CD4-positive, CD25-positive, alpha-beta regulatory T cell (primary cell): ENCODE measurements at places on chromosomes 6 and 20.
A peak's percentile ranks its signal among the peaks of the same experiment; 100 is the strongest.

GRCh38 chr6:118709859-118710350, 58.5 kb upstream of the CEP85L start:
- DNase-seq = peak; percentile 84

GRCh38 chr20:23320317-23320716, 30.3 kb upstream of the NXT1 start:
- no peak for DNase-seq

- DNase-seq = no peak
Measured at GRCh38 chr20:12458241-12458640, 540.5 kb downstream of the BTBD3 start.

- DNase-seq = no peak
Measured at GRCh38 chr20:22312744-22313346, 271.5 kb downstream of the FOXA2 start.

DNA sequence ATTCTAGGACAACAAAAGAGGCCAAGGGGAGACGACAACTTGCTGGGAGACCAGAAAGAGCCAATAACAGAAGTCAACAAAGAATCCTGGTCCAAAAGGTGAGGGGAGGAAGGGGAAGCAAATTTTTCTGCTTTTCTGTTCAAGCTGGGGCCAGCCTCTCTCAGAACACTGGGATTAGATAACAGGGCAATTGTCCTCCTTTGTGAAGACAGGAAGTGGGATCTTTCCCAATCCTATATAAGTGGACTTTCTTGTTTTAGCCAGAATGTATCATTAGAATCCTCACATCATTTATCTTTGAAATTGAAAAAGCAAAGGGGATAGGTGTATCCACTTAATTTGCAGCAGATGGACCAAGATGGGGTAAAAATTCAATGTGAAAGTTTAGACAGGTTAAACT, 101.2 kb upstream of the COL21A1 start:
- DNase-seq = no peak

DNA sequence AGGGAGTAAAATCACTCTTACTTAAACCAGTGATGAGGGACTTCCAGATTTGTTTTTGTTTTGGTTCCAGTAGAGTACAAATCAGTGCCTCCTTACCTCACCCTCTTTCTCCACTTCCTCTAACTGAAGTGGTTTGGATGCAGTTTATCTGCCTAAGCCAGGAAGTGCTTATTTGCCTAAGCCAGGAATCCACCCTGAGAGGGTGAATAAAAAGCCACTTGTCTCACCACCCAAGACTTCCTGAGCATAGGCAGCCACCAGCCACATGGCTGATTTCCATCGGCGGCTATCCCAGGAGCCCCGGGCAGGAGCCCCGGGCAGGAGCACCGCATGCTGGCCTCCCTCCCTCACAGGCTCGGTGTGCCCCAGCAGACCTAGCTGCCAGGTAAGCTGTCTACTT, 12.0 kb downstream of the LRP11 start:
- DNase-seq = no peak
